ENCODE measurements at places on chromosomes 3 and 15. TPM values are rescaled to one million over a fixed set of nuclear protein-coding genes. Genes with fewer than 3 reads are reported as not detected.

ZNF80 gene
- total RNA-seq: not detected

LSMEM2 gene
- not detected for total RNA-seq

DNA sequence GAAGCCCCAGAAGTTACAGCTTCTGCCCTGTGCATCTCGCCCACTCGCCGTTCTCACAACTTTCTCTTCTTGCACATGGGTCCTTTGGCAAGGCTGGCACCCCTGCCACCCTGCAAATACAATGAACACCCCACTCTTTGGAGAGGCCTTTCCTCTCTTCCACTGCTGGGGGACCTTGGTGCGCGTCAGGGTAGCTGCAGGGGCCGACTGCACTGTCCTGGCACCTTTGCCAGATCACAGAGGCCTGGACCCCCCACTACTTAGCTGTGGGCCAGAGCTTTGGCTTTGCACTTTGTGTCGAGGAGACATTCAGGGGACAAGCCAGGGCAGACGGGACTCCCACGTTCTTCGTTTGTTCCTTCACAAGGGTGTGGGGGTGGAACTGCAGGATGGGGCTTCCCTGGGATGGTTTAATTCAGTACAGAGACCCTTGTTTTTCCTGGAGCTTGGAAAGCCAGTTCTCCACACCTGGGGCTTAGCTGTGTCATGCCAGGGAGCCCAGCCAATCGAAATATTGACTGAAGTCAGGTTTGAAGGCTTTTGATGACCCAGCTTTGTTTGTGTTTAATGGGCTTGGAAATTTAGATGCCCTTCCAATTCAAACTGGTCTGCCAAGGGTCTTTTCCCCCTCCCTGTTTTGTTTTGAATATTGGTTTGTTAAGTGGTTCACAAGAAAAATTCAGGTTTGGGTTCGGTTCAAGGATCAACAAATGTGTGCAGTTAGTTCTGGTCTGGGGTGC, 256.1 kb upstream of the TLE3 start:
- DNase-seq: no peak

- peak; percentile 8 for DNase-seq
Measured at GRCh38 chr3:55818485-55818884, 331.4 kb upstream of the WNT5A start.

DNA sequence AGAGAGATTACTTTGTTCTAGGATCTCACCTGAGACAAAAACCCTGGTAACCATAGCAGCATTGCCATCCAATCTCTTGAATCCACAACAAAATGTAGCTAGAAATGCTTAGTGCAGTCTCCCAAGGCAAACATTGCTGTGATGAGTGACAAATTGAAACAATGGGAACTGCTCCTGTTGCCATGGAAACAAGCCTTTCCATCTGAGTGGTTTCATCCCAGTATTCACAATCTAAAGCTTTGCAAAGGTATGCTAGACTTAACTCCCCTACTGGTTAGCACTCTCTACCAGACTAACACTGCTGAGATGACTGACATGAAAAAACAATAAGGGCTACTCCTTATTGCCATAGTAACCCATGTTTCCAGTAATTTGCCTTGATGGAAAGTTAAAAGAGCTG, 172.6 kb upstream of the CNTN3 start:
- DNase-seq: no peak

DNA sequence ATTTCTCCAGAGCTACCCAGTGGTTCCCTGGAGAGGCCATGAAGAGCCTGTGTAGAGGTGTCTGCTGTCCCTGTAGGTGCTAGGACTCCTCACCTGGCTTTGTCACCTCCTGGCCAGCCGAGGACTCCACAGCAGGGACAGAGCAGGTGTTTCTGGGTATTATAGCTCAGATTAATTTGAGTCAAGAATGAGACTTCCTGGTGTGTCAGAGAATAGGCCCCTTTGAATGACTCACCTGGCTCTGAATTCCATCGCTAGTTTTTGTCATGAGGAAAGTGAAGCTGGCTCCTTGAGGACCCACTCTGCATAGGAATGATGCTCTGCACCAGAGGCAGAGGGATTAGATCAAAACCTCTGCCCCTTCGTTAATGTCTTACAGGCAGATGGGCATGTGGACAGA, 167.5 kb upstream of the TOPAZ1 start:
- DNase-seq: peak; percentile 74

DNA sequence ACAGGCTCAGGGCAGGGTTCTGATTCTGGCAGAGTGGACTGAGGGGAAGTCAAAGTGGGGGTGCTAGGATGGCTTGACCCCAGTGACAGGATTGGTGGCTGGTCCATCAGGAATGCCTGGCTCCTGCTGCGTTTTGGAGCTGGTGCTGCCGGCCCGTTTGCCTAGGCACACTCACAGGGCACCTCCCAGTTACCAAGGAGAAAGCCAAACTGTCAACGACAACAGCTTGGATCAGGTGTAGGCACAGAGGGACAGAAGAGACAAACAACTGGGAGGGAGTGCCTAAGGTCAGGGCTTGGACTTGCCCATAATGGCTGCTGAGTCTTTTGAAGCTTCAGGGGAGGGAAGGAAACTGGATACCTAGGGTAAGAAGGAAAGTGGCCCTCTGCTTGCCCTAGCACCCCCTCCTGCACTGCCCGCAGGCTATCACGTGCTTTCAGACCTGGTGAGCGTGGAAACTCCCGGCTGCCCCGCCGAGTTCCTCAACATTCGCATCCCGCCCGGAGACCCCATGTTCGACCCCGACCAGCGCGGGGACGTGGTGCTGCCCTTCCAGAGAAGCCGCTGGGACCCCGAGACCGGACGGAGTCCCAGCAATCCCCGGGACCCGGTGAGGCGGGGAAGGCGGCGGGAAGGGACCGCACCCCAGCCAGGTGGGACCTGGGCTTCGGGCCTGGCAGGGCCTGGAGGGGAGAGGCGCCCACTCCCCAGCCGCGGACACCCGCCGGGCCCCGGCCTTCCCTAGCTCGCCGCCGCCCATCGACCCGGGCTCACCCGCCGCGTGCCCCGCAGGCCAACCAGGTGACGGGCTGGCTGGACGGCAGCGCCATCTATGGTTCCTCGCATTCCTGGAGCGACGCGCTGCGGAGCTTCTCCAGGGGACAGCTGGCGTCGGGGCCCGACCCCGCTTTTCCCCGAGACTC, 5.1 kb downstream of the DUOX1 start:
- no peak for DNase-seq

GRCh38 chr3:50627407-50628051, 10.6 kb downstream of the MAPKAPK3 start:
- DNase-seq: peak; percentile 97

GRCh38 chr15:98428253-98428989, 219.9 kb upstream of the IGF1R start:
- DNase-seq: peak; percentile 72

- no peak for DNase-seq
Measured at GRCh38 chr3:193688834-193689714, 96.1 kb downstream of the OPA1 start.

All from PC-3 (cell line).